NCI-H2107 (cell line): ENCODE measurements at places on chromosomes 7 and 10.
A peak's percentile ranks its signal among the peaks of the same experiment; 100 is the strongest.

GRCh38 chr10:62373639-62373994 lies 552 bp upstream of the ZNF365 start:
- no peak for DNase-seq

- DNase-seq = no peak
Observed at GRCh38 chr7:141731476-141732149, 6.5 kb upstream of the SSBP1 start.

DNA sequence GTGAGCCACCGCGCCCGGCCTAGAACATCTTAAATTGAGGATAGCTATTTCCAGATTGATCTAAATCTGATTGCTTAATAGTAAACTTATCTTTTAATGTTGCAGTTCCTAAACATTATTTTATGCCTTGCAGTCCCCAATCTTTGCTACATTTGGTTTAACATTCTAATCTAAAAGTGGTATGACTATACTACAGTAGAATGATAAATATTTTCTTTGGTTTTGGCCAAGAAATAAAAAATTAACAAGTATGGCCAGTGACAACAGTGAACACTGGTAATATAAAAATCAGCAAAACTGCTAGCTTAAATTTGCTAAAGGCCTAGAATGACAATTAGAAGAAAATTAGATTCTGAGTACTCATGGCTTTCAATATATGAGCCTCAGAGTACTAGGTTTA lies 73.5 kb downstream of the CDK6 start:
- no peak for DNase-seq

DNA sequence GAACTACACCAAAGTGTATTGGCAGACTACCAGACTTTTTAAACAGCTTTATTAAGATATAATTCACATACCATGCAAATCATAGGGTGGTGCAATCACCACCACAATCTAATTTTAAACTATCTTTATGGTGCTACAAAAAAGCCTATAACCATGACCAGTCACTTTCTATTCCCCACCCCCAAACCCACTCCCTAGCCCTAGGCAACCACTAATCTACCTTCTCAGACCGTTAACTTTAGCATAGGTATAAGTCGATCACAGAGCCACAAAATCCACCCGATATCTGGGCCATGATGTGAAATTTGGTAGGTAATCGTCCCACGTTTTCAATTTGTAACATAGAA lies 536 bp upstream of the POM121 start:
- no peak for DNase-seq

GRCh38 chr7:38040831-38041230 lies 120.4 kb downstream of the EPDR1 start:
- DNase-seq = no peak

- no peak for DNase-seq
Observed at GRCh38 chr10:13891128-13892000, 304.6 kb downstream of the PRPF18 start.

GRCh38 chr7:151851145-151851751 lies 25.7 kb downstream of the PRKAG2 start:
- DNase-seq = no peak

DNA sequence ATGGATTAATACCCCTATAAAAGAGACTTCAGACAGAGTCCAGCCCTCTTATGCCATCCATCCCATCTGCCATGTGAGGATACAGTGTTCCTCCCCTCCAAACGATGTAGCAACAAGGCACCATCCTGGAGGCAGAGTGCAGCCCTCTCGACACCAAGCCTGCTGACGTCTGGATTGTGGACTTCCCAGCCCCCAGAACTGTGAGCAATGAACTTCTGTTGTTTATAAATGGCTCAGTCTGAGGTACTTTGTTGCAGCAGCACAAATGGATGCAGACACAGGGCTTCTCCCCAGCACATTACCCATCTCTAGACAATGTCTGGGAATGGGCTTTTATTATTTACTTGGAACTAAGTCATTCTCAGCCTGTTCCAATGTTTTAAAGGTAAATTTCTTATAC lies 195.6 kb downstream of the WDR37 start:
- DNase-seq = no peak

GRCh38 chr7:15662451-15662850 lies 24.0 kb downstream of the MEOX2 start:
- no peak for DNase-seq

GRCh38 chr10:96642973-96643372 lies 56.2 kb upstream of the TM9SF3 start:
- peak; percentile 5 for DNase-seq

GRCh38 chr7:36763132-36763816 lies 39.0 kb upstream of the AOAH start:
- DNase-seq = no peak

GRCh38 chr10:71038091-71038633 lies 149.8 kb upstream of the PCBD1 start:
- no peak for DNase-seq

DNA sequence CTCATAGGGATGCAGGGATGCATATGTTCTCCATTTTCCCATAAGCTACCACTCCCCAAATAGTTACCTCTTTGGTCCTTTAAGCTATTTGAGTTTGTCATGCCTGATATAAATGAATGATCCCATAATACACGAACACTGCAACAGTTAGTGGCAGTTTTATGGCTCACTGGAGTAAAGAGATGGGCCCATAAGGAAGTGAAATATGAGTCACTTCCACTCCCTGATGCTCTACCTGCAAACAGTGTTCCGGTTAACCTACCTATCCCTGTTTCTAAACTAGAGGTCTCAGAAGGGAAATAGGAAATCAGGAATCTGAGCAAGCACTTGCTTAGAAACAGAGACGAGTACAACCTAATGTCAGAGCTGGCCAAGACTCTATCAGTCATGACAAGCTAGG lies 71.7 kb downstream of the CALD1 start:
- no peak for DNase-seq

- no peak for DNase-seq
Observed at GRCh38 chr7:157007470-157008066, 2.9 kb downstream of the MNX1 start.

DNA sequence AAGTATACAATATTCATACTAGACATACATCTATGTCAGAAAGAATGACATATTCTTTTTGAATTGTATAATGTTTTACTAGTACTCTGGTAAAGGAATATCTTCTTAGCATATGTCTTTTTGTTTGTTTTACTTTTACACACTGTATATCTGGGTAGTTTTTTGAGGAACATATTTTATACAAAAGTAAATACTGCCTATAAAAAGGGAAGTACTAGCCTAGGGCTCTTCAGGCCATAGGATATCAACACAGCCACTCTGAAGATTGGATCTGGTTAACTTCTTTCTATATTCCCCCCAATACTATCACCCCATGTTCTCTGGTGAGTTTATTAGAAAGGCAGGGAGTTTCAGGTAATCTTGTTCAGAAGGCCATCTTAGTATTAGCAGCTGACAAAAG lies 134.6 kb downstream of the ZNF438 start:
- DNase-seq = no peak

GRCh38 chr7:109003742-109004141 lies 434.1 kb downstream of the DNAJB9 start:
- DNase-seq = no peak

GRCh38 chr10:28478646-28479045 lies 54.3 kb upstream of the WAC start:
- DNase-seq = no peak

- DNase-seq = no peak
Observed at GRCh38 chr7:1189986-1190772, 30.2 kb upstream of the ZFAND2A start.

- no peak for DNase-seq
Observed at GRCh38 chr10:71211053-71211452, 1.3 kb upstream of the UNC5B start.

DNA sequence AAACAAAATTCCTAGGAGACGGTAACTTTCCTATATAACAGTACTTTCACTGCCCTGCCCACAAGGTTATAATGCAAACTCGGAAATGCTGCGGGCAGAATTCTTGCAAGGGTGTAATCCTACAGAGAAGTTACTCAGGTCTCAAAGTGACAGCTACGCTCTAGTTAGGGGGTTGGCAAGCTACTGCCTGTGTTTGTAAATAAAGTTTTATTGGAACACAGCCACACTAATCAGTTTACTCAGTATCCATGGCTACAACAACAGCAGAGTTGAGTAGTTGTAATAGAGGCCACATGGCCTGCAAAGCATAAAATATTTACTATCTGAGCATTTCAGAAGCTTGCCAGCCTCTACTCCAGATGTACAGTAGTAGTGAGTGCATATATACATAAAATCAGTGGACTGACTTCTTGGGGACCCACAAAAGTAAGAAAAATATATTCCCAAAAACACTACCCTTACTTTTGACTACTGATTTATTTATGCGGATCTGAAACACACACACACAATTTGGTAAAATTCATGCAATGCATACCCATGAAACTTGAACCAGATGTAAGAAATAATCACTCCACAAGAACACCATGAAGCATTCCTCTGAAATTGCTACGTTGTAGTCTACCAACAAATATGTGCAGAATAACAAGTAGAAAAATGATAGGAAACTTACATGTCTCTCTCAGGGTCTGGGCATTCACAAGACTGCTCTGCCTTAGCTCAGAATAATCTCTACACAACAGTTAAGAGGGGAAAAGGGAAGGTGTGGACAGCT lies 53.0 kb downstream of the SMURF1 start:
- no peak for DNase-seq

DNA sequence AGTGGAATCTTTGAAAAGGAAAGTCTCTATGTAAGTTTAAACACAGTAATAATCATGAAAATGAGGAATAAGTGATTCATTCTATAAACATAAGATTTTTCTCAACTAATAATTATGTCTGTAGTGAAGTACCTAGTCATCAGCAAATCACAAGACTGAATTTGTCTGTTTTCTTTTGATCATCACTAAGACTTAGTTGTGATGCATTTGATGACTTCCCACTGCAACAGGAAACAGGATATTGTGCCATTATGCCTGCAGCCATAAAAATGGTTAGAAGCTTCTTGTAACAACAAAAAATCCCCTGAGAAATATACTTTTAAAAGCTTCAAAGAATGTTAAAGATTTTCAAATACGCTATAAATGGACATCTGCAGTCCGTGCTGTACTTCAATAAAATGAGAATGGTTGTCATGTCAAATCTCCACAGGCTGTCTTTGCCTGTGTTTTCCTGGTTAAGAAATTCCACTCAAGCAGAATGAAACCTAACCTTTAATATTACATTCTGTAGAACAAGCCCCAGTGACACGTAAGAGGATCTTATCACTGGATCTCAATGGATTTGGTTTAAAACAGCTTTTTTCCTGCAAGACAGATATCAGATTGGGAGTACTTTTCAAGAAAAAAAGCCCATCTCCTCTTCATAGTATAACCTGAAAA lies 1262.3 kb upstream of the PHF14 start:
- DNase-seq = no peak
